Immature natural killer cell (primary cell): ENCODE measurements at places on chromosomes 11 and 22. TPM values are rescaled to one million over a fixed set of nuclear protein-coding genes. Genes with fewer than 3 reads are reported as not detected.
A peak's percentile ranks its signal among the peaks of the same experiment; 100 is the strongest.

TMEM86A gene
- polyA plus RNA-seq, result 2.1 TPM

LMO2 gene
- polyA plus RNA-seq, result 1.9 TPM

TEAD1 gene
- not detected for polyA plus RNA-seq

DDX10 gene
- 11.8 TPM for polyA plus RNA-seq

PRDM10 gene
- polyA plus RNA-seq, result 1.3 TPM

CHRM1 gene
- polyA plus RNA-seq, result not detected

OR2AG1 gene
- not detected for polyA plus RNA-seq

DNA sequence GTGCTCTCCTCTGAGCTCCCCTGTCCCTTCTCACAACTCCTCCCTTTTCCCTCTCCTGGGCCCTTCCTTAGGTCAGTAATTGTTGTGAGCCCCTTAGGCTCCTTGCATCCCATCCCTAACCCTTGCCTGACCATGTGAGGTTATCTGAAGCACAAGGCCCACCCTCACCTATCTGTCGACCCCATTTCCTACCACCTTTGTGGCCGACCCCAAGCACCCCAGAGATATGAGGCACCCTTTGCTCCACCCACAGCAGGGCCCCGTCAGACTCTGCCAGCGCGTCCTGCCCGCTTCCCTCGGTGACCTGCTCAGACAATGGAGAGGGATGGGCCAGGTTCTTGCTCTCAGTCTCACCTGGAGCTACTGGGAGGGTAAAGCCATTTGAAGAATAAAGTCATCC lies 1.3 kb downstream of the GNG3 start:
- DNase-seq, result no peak

- DNase-seq, result no peak
These were observed 35.7 kb downstream of the CD44 start for GRCh38 chr11:35174666-35175065.

GRCh38 chr11:45470151-45470793 lies 184.1 kb upstream of the SYT13 start:
- no peak for DNase-seq

- DNase-seq, result no peak
These were observed 48.3 kb downstream of the MYH9 start for GRCh38 chr22:36339171-36340065.

DNA sequence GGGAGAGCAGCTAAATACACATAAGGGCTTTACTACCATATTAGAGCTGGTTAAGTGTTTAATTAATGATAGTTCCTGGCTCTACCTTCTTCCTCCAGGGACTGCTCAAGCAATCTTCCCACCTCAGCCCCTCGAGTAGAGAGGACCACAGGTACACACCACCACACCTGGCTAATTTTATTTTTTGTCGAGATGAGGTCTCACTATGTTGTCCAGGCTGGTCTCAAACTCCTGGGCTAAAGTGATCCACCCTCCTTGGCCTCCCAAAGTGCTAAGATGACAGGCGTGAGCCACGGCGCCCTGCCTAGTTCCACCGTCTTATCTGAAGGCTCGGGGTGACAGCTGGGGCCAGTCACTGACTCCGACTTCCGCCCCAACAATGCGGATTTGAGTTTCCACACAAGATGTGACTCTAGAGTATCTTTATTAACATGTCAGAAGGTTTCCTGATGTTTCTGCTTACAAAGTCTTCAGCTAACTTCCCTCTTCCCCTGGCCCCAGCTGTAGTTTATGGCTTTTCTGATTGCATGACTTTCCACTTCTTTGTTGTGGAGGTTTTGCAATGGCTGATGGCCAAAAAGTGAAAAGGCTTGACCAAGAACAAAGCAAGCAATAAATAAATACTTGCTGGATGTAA lies 16.8 kb downstream of the TPST2 start:
- no peak for DNase-seq

DNA sequence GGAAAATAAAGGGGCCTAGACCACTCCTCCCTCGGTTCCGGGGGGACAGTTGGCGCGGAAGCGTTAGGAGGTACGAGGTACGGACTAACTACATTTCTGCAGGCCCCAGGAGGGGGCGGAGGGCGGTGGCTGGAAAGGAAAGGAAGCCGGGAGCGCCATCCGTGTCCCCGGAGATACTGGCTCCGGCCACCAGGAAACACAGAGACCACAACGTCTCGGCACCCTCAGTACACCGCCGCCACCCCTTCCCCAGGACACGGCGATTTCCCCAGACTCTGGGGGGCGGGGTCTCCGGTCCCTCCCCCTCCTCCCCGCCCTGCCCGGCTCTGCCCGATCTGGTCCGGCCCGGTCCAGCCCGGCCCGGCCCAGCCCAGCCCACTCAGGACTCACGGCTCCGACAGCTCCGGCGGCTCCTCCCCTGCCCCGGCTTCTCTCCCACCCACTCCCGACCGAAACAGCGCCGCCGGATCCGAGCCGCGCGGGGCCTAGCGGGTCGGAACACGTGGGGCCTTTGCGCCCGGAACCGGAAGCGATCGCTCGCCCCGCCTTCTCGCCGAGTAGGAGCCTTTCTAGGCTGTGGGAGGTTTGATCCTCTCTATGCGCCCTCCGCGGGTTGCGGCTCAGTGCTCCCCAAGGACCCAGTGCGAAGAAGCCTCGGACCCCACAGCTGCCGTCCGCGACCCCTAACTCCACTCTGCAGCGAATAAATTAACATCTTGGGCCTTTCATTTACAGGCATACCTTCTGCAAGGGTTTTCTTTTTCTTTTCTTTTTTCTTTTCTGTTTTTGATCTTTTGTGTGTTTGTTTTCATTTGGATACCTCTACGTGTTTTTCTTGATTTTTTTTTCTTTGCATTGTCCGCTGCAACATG lies at the start of gene ZNF202:
ZNF202 (minus strand) TSS at position 502 of the 872 bp plus-strand sequence. CDS start 10,772 bp downstream, outside the sequence.
- DNase-seq, result peak; percentile 89

DNA sequence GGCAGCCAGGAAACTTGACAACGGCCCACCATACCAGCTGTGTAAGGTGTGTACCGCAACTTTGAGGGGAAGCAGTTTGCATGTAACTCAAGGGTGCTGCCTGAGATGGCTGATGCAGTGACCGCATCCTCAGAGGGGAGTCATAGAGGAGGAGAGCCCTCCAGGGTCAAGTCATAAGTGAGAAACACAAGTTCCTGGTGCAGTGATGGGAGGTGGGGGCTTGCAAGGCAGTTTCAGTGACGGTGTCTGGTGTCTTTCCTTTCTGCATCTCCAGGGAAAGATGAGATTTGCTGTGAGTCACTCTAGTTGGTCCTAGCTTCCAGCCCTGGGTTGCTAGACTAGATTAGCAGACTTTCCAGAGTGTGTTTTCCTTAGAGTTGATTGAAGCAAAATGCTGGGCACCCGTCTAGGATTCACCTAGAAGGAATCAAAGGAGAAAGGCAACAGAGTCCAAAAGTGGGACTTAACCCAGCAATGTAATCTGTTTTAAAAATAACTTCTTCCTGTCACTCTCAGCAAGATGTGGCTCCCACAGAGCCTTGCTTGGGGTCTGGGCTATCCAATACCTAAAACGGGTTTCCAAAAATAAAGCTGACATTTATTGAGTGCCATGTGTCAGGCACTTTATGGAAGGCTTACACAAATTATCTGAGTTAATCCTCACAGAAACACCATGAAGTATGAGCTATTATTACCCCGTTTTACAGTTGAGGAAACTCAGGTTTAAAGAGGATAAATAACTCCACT lies 265.4 kb upstream of the PLET1 start:
- peak; percentile 33 for DNase-seq

DNA sequence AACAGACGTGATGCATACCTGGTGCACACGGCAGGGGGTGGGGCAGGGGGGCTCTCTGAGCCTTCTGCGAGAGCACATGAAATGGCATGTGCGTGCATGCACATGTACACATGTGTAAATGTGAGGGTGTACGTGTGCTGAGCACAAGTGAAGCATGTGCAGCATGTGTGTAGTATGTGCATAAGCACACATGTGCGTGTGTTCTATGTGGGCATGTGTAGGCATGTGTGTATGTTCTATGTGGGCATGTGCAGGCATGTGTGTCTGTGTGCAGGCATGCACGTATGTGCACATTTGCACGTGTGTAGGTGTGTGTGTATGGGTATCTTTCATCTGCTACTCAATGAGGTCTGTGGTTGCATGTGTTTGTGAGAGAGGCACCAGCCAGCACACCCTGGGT lies 371.2 kb downstream of the CTTN start:
- no peak for DNase-seq

DNA sequence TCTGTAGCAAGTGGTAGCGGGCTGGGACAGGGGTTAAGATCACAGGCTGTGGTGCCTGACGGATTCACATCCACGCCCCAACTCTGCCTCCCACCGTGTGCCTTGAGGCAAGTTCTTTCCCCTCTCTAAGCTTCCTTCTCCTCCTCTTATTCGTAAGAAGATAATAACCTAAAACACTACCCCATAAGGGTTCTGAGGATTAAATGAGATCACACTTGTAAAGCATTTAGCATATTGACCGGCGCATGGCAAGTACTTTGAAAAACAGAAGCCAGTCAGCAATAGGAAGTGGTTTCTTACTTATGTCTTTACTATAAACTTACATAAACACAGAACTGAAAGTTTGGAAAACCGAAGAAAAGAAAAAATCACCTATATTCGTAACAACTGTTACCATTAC lies 15.5 kb upstream of the LMO2 start:
- DNase-seq, result no peak

GRCh38 chr11:93614173-93614722 lies 47.2 kb upstream of the CEP295 start:
- DNase-seq, result peak; percentile 23

DNA sequence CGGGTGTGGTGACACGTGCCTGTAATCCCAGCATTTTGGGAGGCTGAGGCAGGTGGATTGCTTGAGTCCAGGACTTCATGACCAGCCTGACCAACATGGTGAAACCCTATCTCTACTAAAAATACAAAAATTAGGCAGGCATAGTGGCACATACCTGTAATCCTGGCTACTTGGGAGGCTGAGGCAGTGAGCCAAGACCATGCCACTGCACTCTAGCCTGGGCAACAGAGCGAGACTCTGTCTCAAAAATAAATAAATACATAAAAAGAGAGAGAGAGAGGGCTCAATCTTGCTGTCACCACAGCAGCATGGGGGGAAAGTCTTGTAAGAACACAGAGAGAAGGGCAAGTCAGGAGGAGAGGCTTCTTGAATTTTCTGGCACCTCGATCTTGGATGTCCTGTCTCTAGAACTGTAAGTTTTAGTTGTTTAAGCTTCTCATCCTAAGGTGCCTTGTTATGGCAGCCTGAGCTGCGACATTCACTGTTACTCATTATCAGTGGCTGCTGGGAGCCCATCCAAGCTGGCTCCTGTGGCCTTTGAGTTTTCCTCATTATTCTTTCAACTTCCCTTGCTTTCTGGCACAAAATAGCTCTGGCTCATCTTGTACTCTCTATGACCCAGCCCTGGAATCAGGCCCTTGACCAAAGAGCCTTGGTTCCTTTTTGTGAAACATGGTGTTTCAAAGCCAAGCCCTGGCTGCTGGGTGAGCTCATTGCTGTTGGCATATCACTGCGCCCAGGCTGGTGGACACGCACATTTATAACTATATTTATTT lies 8.0 kb upstream of the PSMC3 start:
- DNase-seq, result no peak

- DNase-seq, result no peak
These were observed 91.9 kb downstream of the WT1 start for GRCh38 chr11:32343325-32344008.
